ENCODE measurements at places on chromosomes 1 and 21. TPM values are rescaled to one million over a fixed set of nuclear protein-coding genes. Genes with fewer than 3 reads are reported as not detected.

The LHX8 gene
- total RNA-seq = not detected

The PAPPA2 gene
- total RNA-seq = 3.0 TPM

The GSTM5 gene
- total RNA-seq = 0.03 TPM

The NT5C1A gene
- not detected for total RNA-seq

The PRDM16 gene
- not detected for total RNA-seq

The OR2G6 gene
- not detected for total RNA-seq

The OR14K1 gene
- total RNA-seq = not detected

The CDK11B gene
- 19.3 TPM for total RNA-seq

The FCRLA gene
- 0.84 TPM for total RNA-seq

The BNIPL gene
- not detected for total RNA-seq

The TOR1AIP1 gene
- total RNA-seq = 31.5 TPM

The XCL1 gene
- not detected for total RNA-seq

The SH2D1B gene
- 0.10 TPM for total RNA-seq

The MAGI3 gene
- 6.4 TPM for total RNA-seq

The ATP1A2 gene
- not detected for total RNA-seq

The BGLAP gene
- total RNA-seq = not detected

GRCh38 chr1:212440419-212440818 lies 7.7 kb downstream of the NENF start:
- DNase-seq = no peak

GRCh38 chr1:76379506-76379905 lies 305.0 kb downstream of the ST6GALNAC3 start:
- no peak for DNase-seq

DNA sequence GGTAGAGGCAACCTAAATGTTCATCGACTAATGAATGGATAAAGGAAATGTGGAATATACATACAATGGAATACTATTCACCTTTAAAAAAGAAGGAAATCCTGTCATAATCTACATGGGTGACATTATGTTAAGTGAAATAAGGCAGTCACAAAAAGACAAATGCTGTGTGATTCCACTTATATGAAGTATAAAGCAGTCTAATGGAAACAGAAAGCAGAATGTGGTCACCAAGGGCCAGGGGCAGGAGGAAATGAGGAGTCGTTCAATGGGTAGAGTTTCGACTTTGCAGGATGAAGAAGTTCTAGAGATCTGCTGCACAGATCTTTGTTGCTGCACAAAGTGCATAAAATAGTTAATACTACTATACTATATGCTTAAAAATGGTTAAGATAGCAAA lies 7.8 kb downstream of the DIPK1A start:
- DNase-seq = no peak

DNA sequence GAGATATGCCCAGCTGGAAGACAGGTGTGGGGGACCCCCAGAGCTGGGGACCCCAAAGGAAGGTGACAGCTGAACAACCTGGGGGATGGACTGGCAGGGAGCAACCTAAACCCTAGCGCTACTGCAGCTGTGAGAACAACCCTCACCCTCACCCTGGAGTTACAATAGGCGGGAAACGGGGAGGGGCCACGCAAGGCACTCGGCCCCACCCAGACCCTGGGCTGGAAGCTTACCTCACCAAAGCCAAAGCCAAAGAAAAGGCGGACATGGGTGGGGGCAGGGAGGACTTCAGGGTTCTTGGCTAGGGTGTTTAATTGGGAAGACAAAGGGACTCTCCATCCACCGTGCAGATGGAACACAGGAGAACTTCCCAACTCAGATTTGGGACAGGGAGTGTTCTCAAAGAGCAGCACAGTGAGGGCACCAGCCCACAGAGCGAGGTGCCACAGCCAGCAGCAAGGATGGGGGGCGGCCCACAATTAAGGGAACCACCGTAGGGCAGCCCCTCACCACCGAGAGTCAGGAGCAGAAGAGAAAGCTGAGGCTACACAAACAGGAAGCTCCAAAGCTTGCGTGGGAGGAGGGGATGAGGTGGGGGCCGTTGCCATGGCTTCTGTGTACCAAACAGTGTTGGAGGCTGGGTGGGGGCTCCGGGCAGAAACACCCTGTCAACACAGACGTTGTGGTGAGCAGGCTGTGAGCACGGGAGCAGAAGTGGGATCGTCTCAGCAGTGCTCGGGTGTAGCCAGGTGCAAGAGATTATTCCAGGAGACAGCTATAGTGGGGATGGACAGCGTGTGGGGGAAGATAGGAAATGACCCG lies 1.9 kb downstream of the TAGLN2 start:
- DNase-seq = peak; percentile 86

GRCh38 chr1:197731449-197731848 lies 43.8 kb downstream of the DENND1B start:
- no peak for DNase-seq

DNA sequence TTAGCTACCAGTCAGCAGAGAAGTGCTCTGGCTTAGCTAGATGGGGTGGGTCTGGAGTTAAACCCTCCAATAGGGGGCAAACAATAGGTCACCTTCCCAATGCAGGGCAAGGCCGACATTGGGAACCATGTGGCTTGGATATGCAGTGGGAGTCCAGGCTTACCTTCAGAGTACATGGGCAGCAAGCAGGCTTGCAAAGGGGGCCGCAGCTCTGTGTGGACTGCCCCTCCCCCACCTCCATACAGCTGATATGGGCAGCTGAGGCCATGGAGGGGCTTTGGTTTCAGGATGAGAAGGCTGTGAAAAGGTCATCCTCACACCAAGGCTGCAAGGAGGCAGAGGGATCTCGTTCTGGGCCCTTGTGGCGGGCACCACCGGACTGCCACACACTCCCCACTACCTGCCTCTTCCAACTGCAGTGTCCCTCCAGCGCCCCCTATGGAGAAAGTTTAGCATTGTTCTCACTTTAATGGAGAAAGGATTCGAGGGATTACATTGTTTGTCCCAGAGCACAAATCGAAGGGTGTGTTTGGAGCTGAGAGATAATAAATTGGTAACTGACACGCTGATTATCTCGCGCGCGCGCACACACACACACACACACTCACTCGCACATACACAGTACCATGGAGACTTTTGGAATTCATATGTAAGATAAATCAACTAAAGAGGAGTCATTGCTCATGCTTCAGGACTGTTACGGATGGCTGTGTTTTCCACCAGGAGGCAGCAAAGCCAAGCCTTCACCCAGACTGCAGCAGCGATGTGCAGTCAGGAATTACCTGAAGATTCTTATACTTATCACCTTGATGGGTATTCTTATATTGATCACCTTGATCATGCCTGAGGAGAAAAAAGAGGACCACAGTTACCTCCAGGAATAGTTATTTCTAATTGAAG lies 7.0 kb upstream of the SMCP start:
- peak; percentile 58 for DNase-seq

- peak; percentile 82 for DNase-seq
Measured at GRCh38 chr1:150213170-150214098, 22.5 kb downstream of the ANP32E start.

- no peak for DNase-seq
Measured at GRCh38 chr1:204887846-204888245, 17.2 kb downstream of the NFASC start.

DNA sequence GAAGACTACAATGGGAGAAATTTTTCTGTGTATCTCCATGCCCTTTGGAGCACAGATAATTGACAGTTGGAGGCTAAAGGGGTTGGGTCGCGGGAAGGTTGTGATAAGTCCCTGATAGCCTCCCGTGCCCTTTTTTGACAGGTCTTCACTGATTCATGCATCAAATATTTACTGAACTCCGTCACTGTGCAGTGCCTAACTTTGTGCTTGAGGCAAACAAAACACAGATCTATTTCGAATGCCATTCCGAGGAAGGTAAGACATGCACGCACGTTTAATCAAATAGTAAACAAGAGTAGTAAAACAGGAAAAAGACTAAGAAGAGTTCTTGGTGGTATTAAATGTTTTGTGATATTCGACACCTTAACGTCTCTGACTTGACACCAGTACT lies 494 bp upstream of the PIP5K1A start:
- DNase-seq = no peak

- no peak for DNase-seq
Measured at GRCh38 chr1:228927946-228928898, 192.9 kb downstream of the RHOU start.

- peak; percentile 81 for DNase-seq
Measured at GRCh38 chr1:93672069-93672468, 9.6 kb downstream of the BCAR3 start.

GRCh38 chr1:214980921-214981320 lies 101.6 kb upstream of the KCNK2 start:
- DNase-seq = no peak

GRCh38 chr1:225482421-225482950 lies 54.6 kb upstream of the LBR start:
- DNase-seq = no peak

GRCh38 chr1:110262296-110262695 lies 52.2 kb downstream of the KCNC4 start:
- no peak for DNase-seq

GRCh38 chr1:182383037-182383661 lies 8.4 kb downstream of the GLUL start:
- no peak for DNase-seq

DNA sequence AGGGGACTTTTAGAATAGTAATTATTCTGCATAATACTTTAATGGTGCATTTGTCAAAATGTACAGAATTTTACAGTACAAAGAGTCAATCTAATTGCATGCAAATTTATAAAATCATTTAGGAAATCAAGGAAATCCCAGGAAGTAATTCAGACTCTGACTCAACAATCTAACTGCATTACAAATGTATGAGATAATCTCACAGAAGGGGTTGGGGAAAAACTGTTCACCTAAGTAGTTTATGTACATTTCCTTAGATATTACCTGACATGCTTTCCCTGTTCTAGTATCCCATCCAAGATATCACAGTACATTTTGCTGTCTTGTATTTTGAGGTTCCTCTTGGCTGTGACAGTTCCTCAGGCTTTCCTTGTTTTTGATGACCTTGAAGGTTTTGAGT lies 4.7 kb downstream of the CRB1 start:
- DNase-seq = peak; percentile 6

GRCh38 chr1:238404921-238405320 lies 514.2 kb upstream of the ZP4 start:
- DNase-seq = no peak

- no peak for DNase-seq
Measured at GRCh38 chr1:106080608-106081325, 975.7 kb upstream of the PRMT6 start.

DNA sequence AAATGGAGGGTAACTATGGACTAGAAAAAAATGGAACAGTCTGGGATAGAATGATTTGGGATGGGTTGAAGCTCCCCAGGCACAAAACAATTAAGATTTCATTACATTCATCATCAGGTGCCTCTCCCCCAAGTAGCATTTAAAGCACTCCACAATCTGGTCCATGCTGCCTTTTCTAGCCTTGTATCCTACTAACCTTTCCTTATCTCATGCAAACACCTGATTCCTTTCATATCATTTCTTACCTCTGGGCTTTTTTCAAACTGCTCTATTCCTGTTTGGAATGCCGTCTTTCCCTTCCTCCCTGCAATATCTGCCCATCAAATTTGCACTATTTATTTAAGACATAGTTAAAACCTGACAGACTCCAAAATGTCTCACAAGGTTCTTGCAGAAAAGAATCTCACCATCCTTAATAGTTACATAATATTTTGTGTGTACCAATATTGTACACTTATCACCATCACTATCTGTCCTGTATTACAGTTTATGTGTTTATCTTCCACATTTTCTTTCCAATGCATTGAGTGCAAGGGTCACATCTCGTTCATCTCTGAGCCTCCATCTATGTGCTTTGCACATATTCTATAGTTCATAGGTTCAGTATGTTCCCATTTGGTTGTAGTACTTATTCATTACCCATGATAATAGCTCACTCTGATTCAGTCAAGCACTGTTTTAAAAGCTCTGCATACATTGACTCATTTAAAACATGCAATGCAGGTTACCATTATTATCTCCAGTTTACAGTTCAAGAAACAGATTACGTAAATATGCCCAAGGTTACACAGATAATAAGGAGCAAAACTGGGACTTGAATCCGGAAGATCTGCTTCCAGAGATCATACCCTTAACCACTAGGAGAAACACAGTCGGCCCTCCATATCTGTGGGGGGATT lies 16.1 kb upstream of the SHCBP1L start:
- no peak for DNase-seq

DNA sequence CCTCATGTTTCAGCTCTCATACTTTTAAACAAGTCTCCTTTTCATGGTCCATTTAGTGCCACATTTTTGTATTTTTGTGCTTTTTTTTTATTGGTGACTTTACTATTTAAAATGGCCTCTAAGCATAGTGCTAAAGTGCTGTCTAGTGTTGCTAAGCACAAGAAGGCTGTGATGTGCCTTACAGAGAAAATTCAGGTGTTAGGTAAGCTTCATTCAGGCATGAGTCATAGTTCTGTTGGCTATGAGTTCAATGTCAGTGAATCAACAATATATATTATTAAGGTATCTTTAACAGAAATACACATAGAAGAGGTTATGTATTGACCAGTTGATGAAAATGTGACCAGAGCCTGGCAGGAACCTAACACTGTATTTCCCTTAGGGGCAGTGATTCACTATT lies 12.8 kb upstream of the FUBP1 start:
- no peak for DNase-seq

GRCh38 chr1:206006946-206007345 lies 3.8 kb upstream of the RAB7B start:
- DNase-seq = no peak

- DNase-seq = no peak
Measured at GRCh38 chr21:40736145-40736544, 110.8 kb downstream of the DSCAM start.

DNA sequence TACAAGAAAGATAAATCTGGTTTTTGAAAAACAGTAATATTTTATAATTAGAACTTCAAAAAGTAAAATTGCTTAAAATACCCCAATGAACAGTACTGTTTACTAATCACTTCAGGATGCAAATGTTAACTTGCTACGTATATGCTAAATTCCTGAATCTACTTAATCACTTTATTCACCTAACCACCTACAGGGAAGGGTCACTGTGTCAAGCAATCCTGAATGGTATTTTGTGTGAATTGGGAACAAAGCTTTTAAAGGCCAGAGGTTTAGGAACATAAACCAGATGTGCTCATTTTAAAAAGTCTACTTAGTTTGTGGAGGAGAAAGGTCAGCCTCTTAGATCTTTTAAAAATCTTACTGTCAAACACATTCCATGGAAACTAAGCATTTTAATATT lies 1143.0 kb upstream of the ADGRL2 start:
- DNase-seq = no peak

GRCh38 chr21:39650801-39651200 lies 38.1 kb downstream of the B3GALT5 start:
- DNase-seq = no peak

DNA sequence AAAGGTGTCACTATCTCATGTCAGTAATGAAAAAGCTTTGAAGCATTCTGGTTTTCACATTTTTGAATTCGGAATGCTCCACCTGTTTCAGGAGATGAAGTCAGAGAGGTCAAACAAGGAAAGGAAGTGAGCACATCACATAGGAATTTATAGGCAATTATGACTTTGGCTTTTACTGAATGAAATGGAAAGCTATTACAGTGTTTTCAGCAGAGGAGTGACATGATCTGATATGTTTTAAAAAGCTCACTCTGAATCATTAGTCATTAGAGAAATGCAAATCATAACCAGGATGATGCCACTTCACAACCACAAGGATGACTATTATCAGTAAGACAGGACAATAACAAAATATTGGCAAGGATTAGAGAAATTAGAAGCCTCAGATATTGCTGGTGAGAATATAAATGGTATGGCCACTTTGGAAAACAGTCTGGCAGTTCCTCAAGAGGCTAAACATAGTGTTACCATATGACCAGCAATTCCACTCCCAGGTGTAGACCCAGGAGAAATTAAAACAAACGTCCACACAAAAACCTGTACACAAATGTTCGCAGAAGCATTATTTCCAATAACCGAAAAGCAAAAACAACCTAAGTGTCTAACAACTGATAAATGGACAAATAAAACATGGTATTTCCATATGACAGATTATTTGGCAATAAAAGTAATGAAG lies 7.5 kb downstream of the TAF1A start:
- DNase-seq = peak; percentile 87
